Renal cortex interstitium (tissue), 15 donors: ENCODE measurements at places on chromosomes 1 and 21.

DNA sequence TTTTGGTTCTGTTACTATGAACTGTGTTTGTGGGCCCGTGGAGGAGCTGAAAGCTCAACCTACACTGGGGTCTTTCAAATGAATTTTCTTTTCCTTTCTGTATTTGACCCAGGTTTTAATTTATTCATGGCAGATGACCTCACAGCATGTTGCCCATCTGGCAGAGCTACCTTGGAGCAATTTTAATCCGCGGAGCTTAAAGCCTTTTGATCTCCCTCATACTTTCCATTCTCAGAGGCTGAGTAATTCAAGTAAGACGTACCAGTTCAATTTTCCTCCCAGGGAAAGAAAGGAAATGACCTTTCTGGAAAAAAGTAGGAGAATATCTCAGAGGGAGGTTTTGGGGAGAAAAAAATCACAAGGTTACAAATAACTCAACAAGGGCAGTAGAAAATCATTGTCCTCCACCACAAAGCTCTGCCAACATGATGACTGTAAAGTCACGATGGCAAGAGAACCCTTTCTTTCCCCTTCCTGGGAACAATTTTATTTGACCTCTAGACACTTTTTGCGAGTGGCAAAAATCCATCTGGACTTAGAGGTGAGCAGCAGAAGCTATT is 21.6 kb upstream of the PCP4 start:
- DNase-seq, result no peak

- DNase-seq, result no peak
These were observed 572.1 kb upstream of the BRINP3 start for GRCh38 chr1:191049781-191050180.

- no peak for DNase-seq
These were observed 8.8 kb upstream of the ID3 start for GRCh38 chr1:23567996-23568607.

GRCh38 chr1:30427545-30427944 is 295.8 kb downstream of the MATN1 start:
- DNase-seq, result no peak

DNA sequence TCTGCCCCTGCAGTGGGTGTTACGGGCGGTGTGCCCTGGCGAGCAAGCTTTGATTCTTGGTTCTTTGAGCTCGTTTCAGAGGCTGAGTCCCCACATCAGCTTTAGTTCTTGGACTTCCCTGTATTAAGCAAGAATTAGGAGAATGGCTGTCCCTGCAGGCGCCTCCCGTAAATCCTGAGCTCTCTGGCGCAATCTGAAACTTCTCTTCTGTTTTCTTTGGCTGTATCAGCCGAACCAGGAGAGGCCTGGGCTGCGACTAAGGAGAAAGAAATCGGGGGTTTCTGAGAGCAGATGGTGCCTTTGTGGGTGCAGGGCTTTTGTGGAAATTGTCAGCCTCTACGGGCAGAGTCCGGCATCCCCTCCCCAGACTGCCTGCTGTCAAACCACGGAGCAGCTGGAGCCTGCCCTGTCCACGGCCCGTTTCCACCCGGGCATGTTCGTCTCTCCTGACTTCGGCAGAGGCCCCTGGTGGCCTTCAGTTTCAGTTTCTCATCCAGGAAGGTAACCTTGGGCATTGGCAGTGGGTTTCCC is 17.9 kb downstream of the CSTB start:
- DNase-seq, result no peak

DNA sequence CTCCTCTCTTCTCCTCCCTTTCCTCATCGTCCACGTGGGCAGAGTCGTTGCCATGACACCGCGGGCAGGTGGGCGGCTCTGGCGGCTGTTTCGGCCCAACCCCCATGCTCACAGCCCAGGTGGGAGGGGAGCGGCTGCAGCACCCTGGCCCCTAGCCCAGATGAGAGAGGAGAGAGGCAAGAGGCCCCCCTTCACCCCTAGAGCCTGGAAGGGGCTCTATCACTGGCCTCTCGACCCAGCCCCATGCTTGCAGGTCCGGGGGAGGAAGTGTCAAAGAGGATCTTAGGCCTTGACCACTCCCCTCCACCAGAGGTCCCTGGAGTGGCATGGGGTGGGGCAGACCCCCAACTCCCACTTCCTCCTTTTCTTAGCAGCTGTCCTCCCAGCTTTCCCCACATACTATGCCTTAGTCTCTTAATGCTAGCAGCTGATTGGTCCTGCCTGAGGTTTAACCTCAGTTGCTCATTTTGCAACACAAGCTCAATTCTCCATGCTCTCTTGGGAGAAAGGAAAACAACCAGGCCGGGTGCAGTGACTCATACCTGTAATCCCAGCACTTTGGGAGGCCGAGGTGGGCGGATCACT is 10.4 kb downstream of the DLGAP3 start:
- no peak for DNase-seq

DNA sequence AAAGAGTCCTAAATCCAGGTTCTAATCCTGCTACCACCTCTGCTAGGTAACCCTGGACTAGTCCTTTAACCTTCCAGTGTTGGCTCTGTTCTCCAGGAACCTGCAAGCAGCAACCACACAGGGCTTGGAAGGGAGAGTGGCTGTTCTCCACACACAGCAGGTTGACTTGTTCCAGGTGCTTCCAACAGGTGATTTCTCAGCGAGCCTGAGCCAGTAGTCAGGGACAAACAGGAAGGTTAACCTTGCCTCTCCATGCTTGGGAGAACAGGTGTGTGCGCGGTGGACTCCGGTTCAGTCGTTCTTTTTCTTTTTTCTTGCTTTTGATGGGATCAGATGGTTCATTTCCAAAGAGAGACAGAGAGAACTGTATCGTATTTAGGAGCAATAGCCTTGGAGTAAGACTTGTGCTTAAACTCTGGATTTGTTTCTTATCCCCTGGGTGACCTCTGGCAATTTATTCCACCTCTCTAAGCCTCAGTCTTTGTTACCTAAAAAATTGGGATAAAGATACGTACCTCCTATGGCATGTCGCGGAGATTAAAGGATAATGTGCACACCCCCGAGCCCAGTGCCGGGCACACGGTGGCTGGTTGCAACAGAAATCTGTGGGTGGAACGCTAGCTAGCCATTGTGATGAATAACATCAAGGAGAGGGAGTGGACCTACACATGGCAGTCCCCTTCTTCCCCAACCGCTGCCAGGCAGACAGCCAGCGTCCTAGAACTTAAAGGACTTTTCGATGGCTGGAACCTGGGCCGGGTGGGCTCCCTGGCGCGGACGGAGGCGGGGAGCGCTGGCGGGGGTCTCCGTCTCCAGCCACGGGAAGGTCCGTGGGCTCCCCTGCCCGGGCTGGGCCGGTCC is 583 bp upstream of the CACHD1 start:
- DNase-seq, result peak; percentile 38

DNA sequence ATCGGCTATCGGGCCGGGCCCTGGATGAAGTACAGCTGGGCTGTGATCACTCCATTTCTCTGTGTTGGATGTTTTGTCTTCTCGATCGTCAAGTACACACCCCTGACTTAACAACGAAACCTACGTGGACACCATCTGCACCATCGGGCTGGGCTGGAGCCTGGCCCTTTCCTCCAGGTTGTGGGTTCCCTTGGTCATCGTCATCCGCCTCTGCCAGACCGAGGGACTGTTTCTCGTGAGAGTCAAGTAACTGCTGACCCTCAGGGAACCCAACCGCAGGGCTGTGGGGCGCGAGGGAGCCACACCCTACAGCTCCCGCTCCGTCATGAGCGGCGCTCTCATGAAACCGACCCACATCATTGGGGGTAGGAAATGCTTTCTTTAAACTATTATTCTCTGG is 842.4 kb upstream of the TMPRSS15 start:
- no peak for DNase-seq

- no peak for DNase-seq
These were observed 82.7 kb upstream of the ESRRG start for GRCh38 chr1:216805953-216806352.

DNA sequence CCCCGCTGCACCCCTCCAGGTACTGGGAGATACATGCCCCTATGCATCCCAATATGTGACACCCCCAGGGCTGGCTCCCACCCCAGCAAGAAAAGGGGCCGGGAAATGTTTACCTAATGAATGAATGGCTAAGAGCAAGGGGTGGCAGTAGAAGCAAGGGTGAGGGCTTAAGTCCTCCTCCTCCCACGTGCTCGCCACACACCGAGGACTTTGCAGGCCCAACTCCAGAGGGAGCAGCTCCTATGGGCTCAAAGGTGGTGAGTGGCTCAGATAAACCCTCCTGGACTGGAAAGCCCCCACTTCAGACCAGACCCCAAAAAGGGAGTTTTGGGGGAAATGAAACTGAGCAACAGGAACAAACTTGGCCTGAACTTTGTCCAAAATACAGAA is 11.4 kb downstream of the SLC45A3 start:
- DNase-seq, result no peak

- DNase-seq, result no peak
These were observed 82.2 kb downstream of the ST6GALNAC5 start for GRCh38 chr1:76949503-76949902.

GRCh38 chr1:89581859-89582258 is 51.1 kb upstream of the LRRC8C start:
- no peak for DNase-seq

- no peak for DNase-seq
These were observed at the start of gene RGS1 for GRCh38 chr1:192575499-192576189. Gene RGS1 (plus strand): TSS chr1:192575773. CDS start chr1:192575793, 20 bp downstream.

- no peak for DNase-seq
These were observed 1.5 kb downstream of the MGST3 start for GRCh38 chr1:165632491-165632890.

- DNase-seq, result no peak
These were observed 48.0 kb upstream of the KCNE1 start for GRCh38 chr21:34560021-34560420.

- no peak for DNase-seq
These were observed 10.5 kb downstream of the C1orf116 start for GRCh38 chr1:207021876-207022596.

GRCh38 chr21:16216288-16216962 is 486.6 kb downstream of the USP25 start:
- DNase-seq, result no peak

GRCh38 chr1:11858968-11859871 is 475 bp upstream of the NPPB start:
- peak; percentile 74 for DNase-seq

DNA sequence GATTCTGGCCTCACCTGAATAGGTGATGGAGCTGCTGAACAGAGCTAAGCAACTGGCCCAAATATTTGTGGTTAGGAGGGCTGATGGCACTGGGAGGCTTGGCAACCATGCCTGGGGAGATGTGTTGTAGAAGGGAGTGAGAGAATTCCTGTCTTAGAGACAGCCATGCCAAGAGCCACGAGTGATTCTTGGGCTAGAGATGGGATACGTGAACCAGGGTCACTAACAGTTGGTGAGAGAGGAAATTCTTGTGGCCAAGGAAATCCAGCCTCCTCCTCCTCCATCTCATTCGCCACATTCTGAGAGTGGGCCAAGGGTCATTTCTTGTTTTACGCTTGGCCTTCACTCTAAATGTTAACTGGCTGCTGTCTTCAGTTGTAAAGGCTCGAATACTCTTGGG is 46.3 kb downstream of the NGF start:
- DNase-seq, result no peak

GRCh38 chr1:15242766-15243165 is 4.3 kb upstream of the FHAD1 start:
- no peak for DNase-seq

- DNase-seq, result no peak
These were observed 49.6 kb upstream of the IRF2BP2 start for GRCh38 chr1:234659538-234659937.

GRCh38 chr1:183986941-183987340 is 50.6 kb downstream of the COLGALT2 start:
- no peak for DNase-seq

DNA sequence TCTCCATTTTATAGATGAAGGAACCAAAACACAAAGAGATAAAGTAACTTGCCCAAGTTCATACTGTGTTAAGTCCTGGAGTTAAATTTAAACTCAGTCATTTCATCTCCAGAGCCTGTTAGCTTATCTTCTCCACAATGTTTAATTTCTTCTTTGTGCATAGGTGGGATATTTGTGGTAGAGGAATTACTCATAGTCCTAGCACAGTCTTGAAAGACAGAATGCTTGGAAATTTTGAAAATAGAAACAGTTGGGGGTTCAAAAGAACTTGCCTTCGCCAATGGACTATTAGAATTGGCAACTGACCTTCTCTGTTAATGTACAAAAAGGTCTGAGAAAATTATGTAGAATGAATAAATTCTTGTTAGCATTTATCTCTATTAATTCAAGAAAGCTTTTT is 832.0 kb upstream of the PRMT6 start:
- DNase-seq, result no peak

GRCh38 chr1:174232761-174233160 is 73.4 kb downstream of the RABGAP1L start:
- DNase-seq, result no peak

DNA sequence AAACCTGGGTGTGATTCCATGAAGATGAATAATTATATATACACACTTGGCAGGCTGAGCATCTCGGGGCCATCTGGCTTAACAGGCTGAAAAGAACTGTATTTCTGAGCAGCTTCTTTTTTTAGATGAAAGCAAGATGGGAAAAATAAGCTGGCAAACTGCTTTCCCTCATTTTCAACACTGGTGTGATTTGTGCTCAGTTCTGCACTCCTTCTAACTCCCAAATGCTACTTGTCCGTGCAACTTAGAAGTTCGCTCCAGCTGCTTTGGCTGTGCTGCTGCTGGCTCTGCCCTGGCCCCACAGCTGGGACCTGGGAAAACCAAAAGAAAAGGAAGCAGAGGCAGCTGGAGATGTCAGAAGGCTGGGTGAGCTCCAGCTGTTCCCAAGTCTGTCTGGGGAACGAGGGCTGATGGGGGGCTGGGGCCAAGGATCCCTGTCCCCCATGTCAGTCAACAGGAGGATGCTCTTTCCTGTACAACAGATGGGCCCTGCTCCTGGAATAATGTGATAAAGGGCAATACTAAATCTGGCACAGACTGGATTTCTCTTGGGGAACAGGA is 44.9 kb downstream of the PAFAH2 start:
- peak; percentile 56 for DNase-seq

GRCh38 chr1:192858456-192858855 is 49.6 kb downstream of the RGS2 start:
- no peak for DNase-seq

- DNase-seq, result no peak
These were observed 777 bp downstream of the LRRC41 start for GRCh38 chr1:46302641-46303037.

DNA sequence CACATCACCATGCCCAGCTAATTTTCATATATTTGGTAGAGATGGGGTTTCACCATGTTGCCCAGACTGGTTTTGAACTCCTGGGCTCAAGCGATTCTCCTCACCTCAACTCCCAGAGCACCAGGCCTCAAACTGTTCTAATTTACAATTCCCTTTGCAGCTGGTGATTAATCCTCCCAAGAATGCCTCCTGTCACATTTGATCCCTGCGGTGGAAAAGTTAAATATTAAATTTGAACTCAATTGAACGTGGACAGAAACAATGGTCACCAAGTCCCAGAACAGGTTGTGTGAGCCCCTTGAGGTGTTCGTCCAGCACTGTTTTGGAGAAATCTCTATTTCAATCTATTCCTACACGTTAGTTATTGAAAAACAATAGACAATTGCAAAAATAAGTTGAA is 2.0 kb upstream of the ANKRD35 start:
- no peak for DNase-seq
